ENCODE measurements at places on chromosomes 3 and 15.
A peak's percentile ranks its signal among the peaks of the same experiment; 100 is the strongest.

GRCh38 chr15:85771781-85772445 is 22.8 kb downstream of the KLHL25 start:
- DNase-seq = no peak

DNA sequence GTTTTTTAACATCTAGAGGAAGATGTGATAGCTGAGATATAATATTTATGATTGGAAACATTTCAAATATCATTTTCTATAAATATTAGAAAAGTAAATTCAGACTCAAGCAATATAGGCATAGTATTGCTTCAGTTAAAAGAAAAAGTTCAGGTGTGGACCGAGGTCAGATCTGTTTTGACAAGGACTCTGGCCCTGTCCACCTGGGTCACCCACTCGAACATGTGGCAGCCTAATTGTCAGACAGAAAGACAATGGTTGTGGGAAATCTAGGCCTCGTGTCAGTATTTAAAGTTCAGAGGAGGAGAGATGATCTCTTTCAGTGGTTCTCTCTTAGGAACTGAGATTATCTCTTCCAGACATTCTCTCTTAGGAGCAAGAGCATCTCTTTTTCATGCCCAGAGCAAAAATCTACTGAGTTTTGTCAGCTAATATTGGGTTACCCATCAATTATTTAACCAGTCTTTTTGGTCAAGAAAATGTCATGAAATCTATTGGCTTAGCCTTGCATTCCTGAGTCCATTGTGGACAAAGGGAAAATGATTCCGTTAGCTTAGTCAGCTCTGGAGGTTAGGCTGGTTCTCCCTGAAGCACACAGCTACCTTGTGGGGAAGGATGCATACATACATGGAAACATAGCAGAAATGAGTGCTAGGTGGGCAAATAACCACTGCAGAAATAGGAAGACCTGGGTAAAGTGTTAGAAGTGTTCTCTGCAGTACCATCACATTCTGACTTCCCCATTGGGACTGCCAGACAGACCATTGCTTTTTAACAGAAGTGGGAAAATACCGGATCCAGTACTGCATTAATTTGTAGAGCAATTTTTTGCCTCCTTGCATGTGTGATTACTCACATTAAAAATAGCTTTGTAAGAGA is 343.3 kb downstream of the GRM7 start:
- no peak for DNase-seq

DNA sequence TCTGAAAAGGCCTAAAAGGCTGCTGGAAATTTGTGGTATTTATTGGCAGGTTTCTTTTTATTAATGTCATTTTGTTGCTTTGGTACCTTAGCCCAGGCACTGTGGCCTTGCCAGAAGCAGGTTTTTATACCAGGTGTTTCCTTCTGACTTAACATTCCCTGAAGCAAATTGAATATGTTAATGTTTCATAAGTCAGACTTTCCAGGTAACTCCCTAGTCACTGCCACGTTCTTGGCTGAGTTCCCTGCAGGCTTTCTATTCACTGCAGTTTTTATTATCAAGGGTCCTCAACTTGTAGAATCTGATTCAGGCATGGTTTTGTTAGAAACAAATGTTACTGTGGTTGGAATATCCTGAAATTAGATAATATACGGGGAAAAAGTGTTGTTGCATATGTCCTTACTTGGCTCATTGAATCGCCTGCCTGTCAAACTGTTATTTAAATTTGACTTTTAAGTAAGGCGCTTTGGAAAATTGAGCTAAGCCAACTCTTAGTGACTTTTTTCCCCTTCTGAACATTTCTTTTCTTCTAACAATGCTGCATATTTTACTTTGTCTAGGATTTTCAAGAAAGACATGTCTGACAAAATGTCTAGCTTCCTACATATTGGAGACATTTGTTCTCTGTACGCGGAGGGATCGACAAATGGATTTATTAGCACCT is 22.9 kb downstream of the ITPR1 start:
- no peak for DNase-seq

DNA sequence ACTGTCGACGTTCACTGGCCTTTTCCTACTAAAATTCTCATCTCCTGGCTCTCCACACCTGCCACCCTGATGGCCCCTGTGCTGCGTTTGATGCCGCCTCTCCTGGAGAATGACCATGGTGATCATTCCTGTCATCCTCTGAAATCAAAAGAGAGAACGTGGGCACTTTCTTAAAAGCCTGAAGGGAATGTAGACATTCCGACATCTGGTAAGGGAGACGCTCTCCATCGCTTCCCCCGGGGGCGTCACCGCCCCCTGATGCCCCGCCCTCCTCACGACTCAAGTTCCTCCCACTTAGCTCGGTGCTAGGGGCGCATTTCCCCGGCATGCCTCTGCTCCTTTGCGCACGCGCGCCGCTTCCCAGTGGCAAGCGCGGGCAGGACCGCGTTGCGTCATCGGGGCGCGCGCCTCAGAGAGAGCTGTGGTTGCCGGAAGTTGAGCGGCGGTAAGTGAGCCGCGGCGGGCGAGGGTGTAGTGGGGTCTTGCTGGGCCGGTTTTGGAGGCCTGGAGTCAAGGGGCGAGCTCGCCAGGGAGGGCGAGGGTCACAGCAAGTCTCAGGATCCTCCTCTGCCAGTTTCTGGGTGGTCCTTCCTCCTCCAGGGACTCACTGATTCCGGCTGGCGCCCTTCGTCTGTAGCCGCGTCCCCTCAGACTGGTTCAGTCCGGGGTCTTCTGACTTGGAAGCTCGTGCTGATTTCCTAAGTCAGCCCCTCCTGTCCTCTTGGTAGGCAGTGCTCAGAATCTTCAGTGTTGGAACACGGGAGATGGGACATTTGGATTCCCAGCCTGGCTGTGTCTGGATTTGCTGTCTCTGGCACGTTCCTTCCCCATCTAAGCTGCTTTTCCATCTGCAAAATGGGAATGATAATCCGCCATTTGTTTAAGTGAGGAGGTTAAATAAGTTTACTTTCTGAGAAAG is at the start of gene ATG7:
Gene ATG7, plus strand, starts transcription at position 412 of the 919 bp plus-strand sequence. CDS start 26,299 bp downstream, outside the sequence.
- peak; percentile 90 for DNase-seq

DNA sequence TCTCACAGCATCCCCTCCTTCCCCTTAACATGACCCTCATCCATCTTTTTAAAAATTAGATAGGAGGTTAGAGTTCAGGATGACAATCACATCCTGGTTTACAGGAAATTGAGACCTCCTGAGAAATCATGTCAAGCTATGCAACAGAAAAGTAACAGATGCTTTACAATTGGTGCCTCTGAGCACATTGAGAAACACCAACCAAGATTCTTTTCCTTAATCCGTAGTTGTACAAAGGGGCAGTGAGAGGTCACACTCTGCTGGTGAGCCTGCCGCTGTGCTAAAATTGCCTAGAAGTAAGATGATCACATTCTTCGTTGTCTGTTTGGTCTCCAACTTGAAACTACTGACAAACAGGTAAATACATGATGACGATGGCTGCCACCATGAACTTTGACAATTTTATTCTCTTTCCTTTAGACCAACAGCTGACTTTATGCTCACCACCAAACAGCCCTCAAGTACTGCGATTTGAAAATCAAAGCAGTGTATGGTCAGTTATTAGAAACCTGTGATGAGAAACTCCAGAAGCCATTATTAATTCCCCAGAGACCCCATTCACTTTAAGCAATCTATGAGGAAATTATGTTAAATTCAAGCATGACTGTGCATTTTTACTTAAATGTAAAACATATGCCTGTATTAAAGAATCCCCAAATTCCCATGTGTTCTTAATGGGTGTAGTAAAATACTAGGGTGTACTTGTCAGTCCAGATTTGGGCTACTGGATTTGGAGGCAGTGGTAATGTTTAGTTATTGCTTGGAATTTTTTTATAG is 210.7 kb upstream of the UBE2E1 start:
- DNase-seq = no peak

GRCh38 chr15:37788330-37788729 is 146.1 kb upstream of the TMCO5A start:
- no peak for DNase-seq

Data from NCI-H1930 (cell line).